ENCODE measurements at places on chromosomes 4 and X. TPM values are rescaled to one million over a fixed set of nuclear protein-coding genes. Genes with fewer than 3 reads are reported as not detected.

Gene EFHC2
- 0.45 TPM for total RNA-seq

Gene SAGE1
- not detected for total RNA-seq

Gene SYTL4
- total RNA-seq: 5.1 TPM

Gene SOD3
- total RNA-seq: 65.3 TPM

Gene TEX13D
- not detected for total RNA-seq

Gene ENPEP
- total RNA-seq: 5.9 TPM

Gene TLR10
- total RNA-seq: not detected

Gene STPG2
- total RNA-seq: 0.18 TPM

Gene AMBN
- not detected for total RNA-seq

Gene PDE6B
- total RNA-seq: not detected

Gene RASSF6
- total RNA-seq: not detected

Gene SPANXB1
- not detected for total RNA-seq

Gene GPC3
- 16.4 TPM for total RNA-seq

DNA sequence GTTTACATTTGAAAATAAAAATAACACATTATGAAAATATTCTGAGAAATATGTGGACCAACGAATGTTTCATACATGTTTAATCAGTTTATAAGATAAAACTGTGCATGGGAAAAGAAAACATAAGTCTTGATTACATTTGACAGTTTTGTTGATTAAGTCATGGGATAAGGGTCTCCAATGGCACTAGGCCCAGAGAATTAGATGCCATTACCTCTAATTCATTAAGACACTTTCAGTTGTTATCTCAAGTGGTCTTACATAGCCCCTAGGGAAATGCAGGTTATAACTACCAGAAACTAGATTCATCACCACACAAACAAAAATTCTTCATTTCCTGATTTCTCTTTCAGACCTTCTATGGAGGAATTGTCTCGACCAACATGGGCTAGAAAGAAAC, 300.8 kb downstream of the PCDH7 start:
- DNase-seq: no peak

DNA sequence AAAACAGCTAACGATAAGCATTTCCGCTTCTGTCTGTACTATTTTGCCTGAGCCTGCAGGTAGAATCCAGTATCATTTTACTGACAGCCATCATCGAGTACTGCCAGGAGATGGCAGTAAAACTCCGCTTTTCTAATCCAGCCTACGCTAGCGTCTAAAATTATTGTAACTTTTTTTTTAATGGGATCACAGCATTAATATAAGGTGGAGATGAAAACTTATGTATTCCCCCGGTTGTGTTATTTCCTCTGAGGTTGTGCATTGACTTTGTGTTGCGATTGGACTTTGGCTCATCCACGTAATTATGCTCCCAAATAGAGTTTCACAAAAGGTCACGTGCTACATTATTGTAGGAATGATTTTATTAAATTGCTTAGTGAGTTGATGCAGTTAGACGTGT, 248.1 kb downstream of the C4orf33 start:
- DNase-seq: peak; percentile 20

DNA sequence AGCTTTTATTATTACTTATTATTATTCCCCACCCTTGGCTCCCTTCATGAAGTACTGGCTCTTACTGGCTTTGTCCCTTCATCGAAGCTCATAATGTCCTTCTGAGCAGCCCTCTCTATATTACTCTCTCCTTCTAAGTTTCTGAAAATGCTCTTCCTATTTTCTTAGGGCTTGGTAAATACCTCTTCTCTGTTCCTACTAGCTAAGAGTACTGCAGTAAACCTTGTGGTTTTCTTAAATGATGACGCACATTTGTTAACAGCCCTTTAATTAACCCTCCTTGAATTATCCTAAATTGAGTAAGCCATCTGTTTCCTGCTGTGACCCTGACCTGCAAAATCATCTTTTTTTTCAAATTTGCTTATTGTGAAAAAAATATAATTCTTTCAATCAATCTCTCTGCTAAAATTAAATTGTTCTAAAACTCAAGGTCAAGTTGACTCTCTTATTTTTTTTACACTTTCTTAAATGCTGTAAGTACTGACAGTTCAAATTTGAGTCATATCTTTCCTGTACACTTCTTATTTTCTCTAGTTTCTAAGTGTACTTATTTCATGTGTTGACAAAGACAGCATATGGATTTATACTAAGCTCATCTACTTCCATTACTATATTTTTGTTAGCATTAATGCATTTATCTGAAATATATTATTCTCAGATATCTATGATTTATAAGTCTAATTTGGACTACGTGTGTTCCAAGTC, 148.9 kb downstream of the ADAM29 start:
- no peak for DNase-seq

GRCh38 chrX:154661899-154662298, 8.5 kb upstream of the CTAG2 start:
- DNase-seq: no peak

- DNase-seq: no peak
Observed at GRCh38 chrX:115948018-115948923, 222.3 kb upstream of the AGTR2 start.

GRCh38 chrX:1108501-1109445, 103.7 kb downstream of the CRLF2 start:
- DNase-seq: no peak

DNA sequence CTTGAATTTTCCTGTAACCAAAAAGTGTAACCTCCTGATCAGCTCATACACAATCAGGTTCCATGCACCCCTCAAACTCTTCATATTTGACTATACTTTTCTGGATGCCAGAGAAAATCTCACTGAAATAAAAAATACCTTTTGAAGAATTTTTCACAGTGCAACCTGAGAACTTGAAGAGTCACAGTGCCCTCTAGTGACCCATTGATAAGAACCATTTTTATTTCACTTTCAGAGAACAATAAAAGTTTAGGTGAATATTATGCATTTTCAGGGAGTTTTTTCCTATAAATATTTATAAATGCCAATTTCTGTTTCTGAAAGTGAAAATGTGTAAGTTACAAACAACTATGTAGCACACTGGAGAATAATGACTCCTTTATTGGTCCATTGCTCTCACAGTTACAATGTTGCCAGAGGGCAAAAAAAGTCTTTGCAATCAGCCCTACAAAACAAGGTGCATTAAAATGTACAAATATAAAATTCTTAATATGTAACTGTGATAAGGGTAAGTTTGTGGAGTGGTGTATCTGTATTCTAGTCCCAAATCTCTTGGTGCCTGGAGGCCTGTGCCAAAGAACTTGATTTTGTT, 153.6 kb upstream of the INTU start:
- peak; percentile 62 for DNase-seq

DNA sequence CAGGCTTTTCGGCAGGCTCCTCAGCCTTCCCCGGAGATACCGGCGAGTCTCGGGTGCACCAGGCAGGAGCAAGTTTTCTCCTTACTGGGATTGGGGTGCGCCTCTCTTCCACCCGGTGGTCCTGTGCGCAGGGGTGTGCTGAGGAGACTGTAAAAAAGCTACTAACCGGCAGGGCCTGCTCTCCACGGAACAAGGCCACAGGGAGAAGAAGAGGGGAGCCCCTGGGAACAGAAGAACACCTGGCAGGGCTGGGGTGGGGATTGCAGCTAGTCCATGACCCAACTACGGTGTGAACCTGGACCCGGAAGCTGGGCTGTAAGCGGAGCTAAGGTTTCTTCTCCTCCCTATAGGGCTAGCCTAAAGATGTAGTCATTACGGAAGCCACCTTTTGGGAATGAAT, 17.7 kb upstream of the ZIC3 start:
- DNase-seq: no peak

- no peak for DNase-seq
Observed at GRCh38 chrX:150198776-150199175, 164.3 kb upstream of the MAMLD1 start.

GRCh38 chrX:13167481-13168231, 123.2 kb upstream of the FAM9C start:
- DNase-seq: peak; percentile 82

DNA sequence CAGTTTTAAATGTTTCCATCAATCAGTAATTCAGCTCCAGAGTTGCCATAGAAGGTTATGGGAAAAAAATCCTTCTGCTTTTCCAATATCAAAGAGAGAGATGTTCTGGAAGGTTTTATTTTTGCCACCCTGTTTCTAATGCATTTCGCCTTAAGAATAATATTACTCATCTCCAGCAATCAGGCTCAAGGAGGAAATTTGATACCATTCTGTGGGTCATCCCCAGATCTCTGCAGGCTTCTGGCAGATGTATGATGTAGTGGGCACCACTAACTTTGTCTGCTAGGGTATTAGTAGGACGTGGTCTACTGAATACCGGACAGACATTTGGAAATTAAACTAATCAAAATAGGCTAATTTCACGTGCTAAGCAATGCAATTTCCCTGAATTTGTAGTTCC, 645.4 kb upstream of the TENM3 start:
- DNase-seq: peak; percentile 2

DNA sequence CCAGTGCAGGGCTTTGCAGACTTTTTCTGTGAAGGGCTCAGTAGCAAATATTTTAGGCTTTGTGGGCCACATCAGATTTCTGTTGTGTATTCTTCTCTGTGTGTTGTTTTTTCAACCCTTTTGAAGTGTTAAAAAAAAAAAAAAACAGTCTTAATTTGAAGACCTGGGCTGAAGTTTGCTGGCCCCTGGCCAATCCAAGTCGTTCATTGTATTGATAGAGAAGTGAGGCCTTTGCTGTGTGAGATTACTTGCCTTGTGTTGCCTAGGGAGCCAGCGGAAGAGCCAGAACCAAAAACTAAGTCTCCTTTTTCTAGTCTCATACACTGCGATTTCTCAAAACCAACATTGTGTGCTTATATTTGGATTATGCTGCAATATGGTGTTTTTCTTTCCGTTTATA, 46.9 kb downstream of the MTM1 start:
- DNase-seq: no peak

- peak; percentile 63 for DNase-seq
Observed at GRCh38 chr4:55503169-55503568, 43.5 kb downstream of the CLOCK start.

- no peak for DNase-seq
Observed at GRCh38 chr4:189278597-189279165, 662.0 kb upstream of the FRG1 start.

DNA sequence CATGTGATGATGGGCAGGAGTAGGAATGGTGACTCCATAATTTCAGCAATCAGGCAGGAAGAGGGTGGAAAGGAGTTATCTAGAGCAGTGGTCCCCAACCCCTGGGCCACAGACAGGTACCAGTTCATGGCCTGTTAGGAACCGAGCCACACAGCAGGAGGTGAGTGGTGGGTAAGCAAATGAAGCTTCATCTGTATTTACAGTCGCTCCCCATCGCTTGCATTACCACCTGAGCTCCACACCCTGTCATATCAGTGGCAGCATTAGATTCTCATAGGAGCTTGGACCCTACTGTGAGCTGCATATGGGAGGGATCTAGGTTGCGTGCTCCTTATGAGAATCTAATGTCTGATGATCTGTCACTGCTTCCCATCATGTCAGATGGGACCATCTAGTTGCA, 1.4 kb upstream of the TLR10 start:
- no peak for DNase-seq

GRCh38 chr4:82423245-82424054, 6.8 kb downstream of the HNRNPDL start:
- DNase-seq: peak; percentile 23

- no peak for DNase-seq
Observed at GRCh38 chr4:81531410-81531809, 59.7 kb upstream of the RASGEF1B start.

DNA sequence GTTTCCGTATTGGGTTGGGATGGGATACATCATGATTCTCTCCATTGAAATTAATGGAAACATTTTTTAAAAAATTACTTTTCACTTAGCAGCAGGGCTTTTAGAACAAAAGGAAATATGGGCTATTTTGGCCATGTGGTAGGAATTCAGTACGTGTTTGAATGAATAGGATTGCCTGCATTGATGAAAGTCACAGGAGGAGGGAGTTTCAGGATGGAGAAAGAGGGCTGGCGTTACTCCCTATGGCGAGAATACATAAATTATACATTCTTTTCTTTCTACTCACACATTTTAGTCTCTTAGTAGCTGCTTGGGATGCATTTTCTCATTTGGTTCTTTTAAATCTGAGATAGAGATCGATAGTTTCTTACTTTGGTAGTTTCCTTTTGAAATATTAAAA, 100.3 kb upstream of the PDHA1 start:
- no peak for DNase-seq

DNA sequence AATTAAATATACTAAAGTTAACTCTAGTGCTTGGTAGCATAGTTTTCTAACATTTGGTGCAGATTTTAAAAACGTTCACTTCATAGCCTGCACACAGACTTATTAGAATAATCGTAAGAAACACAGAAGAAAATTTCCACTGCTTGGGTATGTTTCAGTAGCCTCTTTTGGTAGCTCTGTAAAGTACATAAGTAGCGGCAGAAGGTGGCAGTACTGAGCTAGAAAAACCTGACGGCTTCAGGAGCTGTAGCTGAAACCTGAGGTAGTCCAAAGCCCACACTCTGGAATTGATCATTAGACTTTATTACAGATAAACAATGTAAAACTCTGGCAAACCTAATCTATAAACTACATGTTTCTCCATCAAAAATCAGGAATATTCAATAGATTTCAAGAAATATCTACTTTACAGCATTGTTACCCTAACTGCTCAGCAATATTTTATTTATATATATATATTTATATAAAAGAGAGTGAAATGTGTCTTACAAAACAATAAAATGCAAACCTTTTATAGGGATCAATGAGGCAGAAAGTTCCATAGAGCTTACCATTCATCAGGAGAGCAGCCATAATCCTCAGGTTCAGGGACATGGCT, 88.2 kb downstream of the ATP8A1 start:
- DNase-seq: peak; percentile 82

DNA sequence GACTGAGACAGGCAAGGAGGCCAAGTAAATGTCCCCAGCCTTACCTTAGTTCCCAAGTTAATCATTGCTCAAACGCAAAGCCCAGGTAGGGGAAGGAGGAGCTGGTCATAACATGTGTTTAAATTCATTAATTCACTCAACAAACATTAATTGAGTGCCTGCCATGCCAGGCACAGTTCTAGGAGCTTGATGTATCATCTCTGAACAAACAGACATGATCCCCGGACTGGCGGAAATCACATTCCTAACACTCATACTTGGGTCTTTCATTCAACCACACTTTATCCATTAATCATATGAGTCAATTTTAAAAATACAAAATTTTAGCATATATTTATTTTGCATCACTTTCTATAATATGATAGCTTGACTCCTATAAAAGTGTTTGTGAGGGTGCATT, 335.3 kb upstream of the NOCT start:
- no peak for DNase-seq

DNA sequence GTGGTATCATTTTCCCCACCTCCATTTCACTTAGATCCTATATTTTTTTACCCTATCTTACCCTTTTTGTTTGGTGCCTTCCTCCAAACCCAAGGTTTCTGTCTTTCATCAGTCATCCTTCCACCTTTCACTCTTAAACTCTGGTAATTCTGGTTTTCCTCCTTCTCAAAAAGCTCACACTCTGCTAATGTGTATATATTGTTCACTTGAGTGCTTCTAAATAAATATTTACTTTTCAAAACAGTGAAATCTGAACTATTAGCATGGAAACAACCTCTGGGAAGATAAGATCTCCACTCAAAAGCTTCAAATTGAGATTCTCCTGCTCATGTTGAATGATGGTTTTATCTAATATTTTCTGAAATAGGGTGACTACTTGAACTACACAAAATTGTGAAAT, 21.5 kb downstream of the XIAP start:
- DNase-seq: no peak
